ENCODE measurements at places on chromosomes 13 and 19.

DNA sequence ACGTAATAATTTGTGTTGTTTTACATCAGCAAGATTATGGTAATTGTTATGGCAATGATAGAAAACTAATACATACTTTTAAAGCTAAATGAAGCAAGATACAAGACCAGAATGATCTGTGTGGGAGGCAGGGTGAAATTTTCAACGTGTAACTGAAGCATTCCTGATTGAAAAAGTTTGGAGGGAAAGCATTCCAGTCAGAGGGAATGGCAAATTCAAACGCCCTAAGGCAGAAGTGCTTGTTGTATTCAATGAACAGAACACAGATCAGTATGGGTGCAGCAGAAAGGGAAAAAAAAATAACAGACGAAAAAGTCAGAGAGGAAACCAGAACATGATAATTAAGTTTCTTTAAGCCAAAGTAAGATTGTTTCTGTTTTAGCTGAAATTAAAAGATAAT, 928.5 kb upstream of the SLITRK1 start:
- no peak for DNase-seq

DNA sequence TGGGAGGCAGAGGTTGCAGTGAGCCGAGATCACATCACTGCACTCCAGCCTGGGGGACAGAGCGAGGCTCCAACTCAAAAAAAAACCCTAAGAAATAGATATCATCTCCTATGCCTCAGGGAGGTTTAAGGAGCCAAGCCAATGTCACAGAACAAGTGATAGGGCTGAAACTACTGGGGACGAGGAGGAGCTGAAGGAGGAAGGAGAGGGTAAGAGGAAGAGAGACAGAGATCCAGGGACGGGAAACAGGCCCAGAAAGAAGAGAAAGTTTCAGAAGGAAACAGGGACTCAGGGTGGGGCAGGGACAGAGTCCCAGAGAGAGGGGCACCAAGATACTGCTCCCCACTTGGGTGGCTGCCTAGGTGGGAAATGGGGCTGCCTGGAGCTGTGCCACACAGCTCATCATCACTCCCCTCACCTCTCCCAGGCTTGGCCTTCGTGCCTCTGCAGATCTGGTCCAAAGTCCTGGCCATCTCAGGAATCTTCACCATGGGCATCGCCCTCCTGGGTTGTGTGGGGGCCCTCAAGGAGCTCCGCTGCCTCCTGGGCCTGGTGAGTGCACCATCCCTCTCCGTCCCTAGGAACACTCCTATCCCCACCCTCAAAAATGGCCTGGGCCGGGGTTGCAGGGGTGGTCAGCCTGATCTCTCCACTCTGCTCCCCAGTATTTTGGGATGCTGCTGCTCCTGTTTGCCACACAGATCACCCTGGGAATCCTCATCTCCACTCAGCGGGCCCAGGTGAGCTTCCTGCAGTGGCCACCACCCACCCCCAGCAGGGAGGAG, 1.5 kb downstream of the CD37 start:
- DNase-seq: no peak

DNA sequence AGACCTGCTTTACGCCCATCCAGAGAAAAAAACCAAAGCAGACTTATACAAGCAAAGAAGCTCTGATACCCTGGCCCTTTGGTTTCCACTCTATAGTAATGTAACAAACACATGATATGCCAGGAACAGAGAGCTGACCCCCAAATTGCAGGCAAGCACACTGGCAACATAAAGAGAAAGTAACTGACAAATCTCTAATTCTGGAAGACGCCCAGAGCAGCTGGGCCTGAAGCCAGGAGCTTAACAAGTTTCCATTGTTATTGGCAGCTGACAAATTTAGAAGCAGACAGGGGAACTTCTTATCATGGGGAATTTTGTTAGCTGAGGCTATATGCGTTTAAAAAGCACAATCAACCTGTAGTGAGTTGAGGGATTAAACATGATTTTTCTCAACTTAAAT, 158.0 kb downstream of the DLEU7 start:
- no peak for DNase-seq

DNA sequence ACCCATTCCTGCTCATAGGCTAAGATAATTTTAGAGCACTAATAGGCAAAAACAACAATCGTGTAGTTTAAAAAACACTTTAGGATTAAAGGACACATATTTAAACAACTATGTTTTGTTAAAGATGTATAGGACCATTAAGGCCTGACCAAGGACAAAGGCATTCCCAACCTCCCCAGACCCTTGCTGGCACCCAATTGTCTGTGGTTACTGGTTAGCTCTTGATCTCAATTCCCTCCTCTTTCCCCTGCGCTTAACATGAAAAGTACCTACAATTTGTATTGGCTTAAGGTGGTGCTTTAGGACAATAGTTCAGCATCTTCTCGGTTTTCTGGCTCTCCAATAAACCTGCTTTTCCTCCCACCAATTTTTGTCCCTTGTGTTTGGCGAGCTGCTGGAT, 51.0 kb downstream of the TEX26 start:
- no peak for DNase-seq

DNA sequence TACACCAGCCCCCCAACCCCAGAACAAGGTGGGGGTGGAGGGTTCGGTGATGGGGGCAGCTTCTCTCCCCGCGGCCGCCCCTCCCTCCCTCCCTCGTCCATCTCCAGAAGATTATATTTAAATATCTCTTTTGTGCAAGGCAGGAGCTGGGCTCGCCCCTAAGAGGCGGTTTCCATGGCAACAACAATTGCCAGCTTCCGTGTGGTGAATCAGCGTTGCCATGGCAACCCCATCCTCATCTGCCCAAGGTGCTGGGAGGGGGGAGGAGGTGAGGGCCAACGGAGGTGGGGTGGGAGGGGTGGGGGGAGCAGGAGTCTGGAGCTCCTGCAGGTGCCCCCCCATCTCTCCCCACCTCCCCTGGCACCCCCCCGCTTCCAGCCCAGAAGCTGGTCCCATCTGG, 46.4 kb downstream of the CELF5 start:
- DNase-seq: no peak

GRCh38 chr13:31908696-31909411, 122.7 kb upstream of the FRY start:
- no peak for DNase-seq

Measured in activated naive CD8-positive, alpha-beta T cell treated with anti-CD3 and anti-CD28 coated beads, Interleukin-2, amount 50 U/mL, for 16 hours (primary cell).